Right cardiac atrium (tissue), 5 donors: ENCODE measurements at places on chromosomes 1 and 21. TPM values are rescaled to one million over a fixed set of nuclear protein-coding genes. Genes with fewer than 3 reads are reported as not detected.

TMEM54 gene
- total RNA-seq = 9.1 TPM

NBPF11 gene
- 5.1 TPM for total RNA-seq

B3GALT2 gene
- total RNA-seq = 36.4 TPM

ALPL gene
- 20.6 TPM for total RNA-seq

LENEP gene
- not detected for total RNA-seq

UTS2 gene
- not detected for total RNA-seq

GREM2 gene
- not detected for total RNA-seq

PRKAB2 gene
- 14.2 TPM for total RNA-seq

TEDDM1 gene
- not detected for total RNA-seq

CLCA2 gene
- total RNA-seq = not detected

ALDH4A1 gene
- 22.2 TPM for total RNA-seq

DAB1 gene
- 8.7 TPM for total RNA-seq

DNA sequence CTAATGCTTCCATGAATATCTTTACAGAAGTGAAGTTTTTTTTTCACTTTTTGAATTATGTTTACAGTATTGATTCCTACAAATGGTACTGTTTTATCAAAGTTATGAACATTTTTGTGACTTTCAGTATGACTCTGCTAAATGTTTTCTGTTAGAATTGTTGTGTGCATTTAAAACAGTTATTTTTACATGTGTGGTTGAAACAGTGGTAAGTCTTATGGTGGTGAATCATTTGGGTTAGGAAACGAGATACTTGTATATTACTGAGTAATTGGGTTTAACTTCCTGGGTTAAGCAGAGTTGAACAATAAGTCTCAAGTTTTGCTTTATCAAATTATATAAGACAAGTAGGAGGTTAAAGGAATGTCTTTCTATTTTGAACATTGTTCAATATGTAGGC is 66.8 kb downstream of the VPS13D start:
- no peak for DNase-seq

GRCh38 chr1:66542811-66543767 is 9.1 kb downstream of the SGIP1 start:
- DNase-seq = peak; percentile 71

DNA sequence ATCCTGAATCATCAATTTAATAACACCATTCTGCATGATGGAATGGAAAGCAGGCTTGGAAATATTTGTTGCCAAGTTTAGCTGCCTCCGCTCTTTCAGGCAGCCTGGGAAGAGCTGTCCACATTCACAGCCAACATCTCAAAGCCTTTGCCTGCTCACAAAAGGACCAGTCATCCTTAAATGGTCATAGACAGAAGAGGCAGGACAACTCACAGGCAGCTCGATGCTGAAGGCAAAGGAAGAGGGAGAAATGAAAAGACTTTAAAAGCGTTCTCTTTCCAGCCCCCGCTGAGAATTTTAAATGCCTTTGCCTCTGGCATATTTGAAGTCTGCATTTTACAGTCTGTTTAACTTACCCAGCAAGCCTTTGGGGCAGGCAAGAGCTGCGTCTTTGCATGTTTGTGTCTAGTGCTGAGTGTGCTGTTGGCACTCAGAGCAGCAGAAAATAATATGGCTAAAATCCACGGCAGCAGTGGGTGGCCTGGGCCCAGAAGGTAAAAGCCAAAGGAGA is 68.9 kb downstream of the NMNAT2 start:
- peak; percentile 22 for DNase-seq

- no peak for DNase-seq
Observed at GRCh38 chr1:59685101-59685500, 129.6 kb upstream of the HOOK1 start.

GRCh38 chr1:112794654-112795239 is 79.6 kb upstream of the PPM1J start:
- no peak for DNase-seq

DNA sequence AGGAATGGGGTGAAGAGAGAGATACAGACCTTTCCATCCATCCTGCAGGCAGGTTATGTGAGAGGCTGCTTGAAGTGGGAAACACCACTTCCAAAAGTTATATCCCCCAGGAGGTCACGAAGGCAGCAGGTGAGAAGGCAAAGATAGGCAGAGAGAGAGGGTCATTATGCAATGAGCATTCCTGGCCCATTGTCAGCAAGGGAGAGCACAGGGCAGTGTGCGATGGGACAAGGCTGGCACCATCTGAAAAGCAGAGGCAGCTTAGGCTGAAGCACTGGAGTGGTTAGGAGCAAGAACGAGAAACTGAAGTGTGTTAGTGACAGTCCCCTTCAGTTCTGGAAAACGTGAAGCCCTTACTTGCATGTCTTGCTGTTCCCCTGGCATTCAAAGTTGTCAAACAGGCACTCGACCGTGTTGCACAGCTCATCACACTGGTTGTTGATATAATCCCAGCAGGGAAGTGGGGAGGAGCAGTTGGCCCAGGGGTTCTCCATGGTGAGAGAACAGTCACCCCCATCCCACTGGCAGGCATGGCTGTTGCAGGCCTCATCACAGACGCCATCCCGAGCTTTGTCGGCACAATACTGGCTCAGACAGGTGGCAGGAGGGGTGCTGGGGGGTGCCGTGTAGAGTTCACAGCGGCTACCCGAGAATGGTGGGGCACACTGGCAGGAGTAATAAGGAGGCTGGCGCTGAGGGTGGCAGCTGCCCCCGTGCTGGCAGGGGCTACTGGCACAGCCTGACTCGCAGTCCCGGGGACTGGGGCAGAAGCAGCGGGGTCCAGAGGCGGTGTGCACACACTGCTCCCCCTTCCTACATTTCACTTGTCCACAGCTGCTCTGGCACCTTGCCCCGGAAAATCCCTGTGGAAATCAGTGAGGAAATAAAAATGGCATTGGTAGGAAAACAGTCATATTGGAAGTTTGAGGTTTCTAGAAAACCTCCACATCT is 28.9 kb upstream of the ADAM30 start:
- DNase-seq = peak; percentile 67

GRCh38 chr1:55305735-55306134 is 90.6 kb upstream of the USP24 start:
- no peak for DNase-seq

GRCh38 chr1:181345146-181345545 is 138.2 kb upstream of the CACNA1E start:
- no peak for DNase-seq

GRCh38 chr1:58946390-58946789 is 162.5 kb upstream of the JUN start:
- DNase-seq = no peak

DNA sequence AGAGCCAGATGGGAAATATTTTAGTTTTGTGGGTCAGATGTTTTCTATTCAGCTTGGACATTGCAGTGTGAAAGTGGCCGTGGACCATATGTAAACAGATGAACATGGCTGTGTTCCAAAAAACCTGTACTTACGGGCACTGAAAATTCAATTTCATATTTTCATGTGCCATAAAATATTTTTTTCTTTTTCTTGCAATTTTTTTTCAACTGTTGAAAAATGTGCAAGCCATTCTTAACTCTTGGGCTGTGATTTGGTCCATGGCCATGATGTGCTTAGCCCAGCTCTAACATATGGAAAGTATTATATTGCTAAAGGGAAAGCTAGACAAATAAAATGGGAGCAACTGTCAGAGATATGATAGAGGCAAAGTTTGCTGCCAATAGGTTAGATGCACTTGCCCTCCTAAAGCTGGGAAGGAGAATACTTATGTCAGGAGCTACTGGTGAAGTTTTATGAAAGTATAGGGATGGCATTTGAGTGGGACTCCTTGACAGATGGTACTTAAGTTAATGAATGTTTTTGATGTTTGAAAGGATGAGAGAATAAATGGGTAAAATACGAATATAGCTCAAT is 240.3 kb downstream of the RYR2 start:
- DNase-seq = no peak

- DNase-seq = no peak
Observed at GRCh38 chr1:209989525-209989924, 51.5 kb downstream of the SYT14 start.

DNA sequence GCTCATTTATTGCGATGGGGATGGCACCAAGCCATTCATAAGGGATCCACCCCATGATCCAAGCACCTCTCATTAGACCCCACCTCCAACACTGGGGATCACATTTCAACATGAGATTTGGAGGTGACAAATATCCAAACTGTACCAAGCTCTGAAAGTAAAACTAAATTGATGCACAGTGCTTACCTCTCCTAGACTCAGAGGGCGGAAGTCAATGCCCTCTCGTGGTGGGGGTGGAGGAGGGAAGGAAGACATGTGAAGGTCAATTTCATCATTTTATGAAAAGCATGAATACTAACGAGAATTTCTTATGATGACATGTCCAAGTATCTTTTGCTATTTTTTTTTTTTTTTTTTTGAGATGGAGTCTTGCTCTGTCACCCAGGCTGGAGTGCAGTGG is 120.0 kb downstream of the PGBD5 start:
- DNase-seq = no peak

DNA sequence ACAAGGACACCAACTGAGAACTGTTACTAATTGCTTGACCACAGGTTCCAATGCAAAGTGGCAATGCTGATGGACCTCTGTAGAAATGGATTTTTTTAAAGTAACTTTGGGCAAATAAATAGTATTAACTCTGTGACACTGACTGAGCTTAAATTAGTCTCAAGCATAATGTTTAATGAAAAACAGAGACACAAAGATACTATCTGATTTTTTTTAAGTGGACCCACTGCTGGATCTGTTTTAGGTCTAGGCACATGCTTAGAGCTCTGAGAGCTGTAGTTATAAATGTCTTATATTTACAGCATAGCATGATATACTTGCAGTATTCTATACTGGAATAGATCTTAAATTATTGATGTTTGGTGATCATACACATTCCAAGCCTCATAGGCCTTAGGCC is 481.6 kb upstream of the LRRC7 start:
- DNase-seq = no peak

DNA sequence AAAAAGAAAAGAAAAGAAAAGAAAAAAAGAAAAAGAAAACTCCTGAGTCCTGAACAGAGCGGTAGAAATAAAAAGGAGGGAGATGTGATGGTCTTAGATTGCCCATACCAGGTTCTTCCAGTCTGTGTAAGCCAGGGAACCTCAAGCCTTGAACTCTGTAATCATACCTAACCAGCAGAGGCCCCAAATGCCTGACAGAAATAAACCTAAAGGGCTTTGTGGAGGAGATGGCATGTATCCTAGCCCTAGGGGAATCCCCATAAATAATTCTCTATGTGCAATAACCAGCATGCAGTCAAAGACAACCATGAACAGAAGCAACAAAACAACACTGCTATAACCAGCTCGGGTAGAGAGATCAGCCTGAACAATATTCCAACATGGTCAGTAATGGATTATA is 40.4 kb downstream of the USP48 start:
- no peak for DNase-seq

DNA sequence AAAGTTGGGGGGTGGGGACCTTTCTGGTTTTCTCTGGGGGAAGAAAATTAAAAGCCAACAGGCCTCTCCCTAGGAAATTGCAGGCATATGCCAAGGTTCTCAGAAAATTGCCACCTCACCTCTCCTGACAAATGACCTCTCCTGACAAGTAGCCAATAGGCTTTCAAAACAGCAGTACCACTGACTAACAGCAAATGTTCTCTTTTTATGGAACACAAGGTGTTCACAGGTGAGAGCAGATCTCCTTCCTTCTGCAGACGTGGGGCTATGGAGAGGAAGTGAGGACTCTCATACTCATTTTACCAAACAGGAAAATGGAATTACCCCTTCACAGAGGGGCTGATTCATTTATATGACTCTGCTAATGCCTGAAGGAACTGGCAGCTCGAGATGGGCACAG is 32.7 kb upstream of the SUCO start:
- no peak for DNase-seq

DNA sequence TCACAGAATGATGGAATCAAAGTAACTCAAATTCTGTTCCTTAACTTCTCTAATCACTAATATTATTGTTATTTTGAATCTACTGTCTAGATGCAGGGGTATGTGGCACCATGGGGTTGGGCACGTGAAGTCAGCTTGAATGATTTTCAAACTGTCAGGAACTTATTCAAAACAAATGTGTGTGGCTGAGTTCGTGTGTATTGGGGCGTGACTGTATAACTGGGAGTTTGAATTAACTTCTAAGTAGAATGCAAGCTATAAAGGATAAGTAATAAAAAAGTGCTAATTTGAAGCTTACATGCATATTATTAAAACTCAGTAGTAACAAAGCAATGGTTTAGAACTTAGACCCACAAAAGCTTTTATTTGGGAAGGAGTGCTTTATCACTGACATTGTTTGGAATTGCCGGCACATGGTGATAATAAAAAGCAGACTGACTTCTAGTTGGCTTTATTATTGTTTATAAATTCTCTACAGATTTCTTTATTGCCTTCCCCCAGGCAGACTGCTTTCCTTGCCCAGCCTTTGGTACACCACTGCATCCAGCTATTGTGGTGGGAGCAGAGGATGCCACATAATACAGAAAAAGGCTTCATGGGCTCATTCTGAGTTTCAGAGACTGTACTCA is 84.3 kb downstream of the TENT5C start:
- DNase-seq = no peak

- no peak for DNase-seq
Observed at GRCh38 chr1:51576923-51577322, 40.0 kb upstream of the OSBPL9 start.

- no peak for DNase-seq
Observed at GRCh38 chr1:230430499-230430898, 4.4 kb upstream of the PGBD5 start.

DNA sequence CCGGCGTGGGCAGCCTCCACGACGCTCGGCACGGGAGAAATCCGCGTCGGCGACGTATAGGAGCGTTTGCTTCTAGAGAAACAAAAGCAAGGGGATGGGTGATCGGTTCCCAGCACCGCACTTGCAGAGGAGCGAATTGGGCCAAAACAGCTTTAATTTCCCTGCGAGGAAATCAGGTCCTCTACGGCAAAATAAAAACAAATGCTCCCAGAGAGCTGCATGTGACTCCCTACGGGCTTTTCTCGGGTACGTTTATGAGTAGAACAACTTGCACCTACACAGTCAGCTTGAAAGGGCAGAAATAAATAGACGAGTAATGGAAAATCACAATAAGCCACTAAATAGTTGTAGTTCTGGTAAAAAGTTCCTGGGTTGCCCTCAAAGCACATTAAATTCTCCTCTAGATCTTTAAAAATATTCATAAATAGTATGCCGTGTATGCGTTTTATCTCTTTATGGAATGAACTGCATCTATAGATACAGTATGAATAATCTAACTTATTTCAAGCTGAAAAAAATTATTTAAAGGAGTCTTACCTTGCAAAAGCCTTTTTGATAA is 1.2 kb downstream of the NHLH2 start:
- no peak for DNase-seq
